Eye (tissue), 1 donor: ENCODE measurements at places on chromosomes 5 and 9.

DNA sequence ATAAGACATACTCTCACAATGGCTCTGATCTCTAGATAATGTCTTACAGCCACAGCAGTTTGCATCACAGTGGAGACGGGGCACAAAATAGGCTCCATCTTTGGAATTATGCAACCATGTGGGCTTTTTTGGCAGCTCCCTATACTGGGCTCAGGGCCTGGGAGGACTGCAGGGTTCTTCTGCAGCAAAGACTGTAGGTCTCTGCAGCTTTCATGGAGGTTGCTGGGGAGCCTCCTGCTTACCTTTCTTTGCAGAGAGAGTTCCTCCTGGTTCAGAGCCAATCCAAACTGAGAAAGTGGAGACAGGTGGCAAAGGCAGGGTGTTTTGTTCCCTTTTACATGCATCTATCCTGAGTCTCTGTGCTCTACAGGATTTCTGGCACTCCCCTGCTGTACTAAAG lies 558.0 kb downstream of the TLR4 start:
- no peak for DNase-seq

DNA sequence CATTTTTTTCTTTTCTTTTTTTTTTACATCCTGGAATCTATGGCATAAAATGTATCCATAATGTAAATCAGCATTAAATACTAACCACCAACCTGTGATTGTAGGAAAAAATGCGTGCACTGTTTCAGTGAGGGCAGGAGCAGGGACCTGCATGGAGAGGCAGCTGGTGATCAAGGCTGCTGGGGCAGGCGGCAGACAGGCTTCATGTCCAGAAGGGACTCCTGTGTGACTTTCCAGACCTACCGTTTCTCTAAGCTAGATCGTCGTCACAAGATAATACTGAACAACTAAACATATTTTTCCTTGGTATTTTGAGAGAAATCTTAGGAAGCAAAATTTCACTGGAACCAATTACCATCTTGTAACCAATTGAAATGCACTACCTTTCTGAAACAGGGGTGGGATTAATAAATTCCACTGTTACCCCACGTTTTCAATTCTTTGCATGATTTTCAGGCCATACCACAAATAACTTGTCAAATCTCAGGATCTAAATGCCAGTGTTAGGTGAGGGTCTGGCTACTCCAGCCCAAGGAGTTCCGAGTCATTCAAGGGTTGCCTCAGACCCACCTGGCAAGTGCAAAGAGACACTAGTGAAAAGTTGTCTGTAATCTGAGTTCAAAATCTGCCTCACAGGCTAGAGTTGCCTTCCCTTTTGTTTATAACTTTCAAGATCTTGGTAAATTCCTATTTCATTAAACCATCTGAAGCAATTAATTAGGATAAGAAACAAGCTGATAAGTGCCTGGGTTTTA lies 198.2 kb downstream of the SEMA5A start:
- no peak for DNase-seq

GRCh38 chr9:25461416-25461815 lies 216.8 kb downstream of the TUSC1 start:
- DNase-seq: no peak

DNA sequence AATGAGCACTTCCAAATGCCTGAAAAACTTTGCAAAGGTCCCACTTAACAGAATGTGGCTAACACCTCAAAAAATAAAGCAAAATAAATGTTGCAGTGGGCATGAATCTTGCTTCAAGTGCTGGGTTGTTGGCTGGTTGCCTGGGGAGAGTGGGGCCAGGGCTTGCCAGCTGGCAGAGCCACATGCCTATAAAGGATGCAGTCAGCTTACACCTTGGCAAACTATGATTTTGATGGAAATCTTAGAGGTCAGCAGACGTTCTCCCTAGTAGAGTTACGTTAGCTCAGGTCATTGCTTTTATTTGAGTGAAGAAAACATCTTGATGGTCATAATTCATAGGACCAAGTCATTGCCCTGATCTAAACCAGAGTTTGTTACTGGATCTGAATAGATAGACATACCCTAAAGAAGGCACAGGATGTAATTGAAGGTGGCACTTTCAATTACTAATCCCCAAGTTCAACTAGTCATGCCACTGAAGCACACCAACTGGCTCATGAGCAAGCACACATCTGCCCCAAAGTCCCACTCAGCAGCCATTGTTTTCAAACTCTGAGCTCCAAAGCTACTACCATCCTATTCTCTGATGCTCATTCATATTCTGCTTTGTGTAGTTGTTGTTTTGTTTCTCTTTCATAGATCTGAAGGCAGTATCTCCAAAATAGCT lies 51.2 kb upstream of the ZSWIM6 start:
- DNase-seq: peak; percentile 30

DNA sequence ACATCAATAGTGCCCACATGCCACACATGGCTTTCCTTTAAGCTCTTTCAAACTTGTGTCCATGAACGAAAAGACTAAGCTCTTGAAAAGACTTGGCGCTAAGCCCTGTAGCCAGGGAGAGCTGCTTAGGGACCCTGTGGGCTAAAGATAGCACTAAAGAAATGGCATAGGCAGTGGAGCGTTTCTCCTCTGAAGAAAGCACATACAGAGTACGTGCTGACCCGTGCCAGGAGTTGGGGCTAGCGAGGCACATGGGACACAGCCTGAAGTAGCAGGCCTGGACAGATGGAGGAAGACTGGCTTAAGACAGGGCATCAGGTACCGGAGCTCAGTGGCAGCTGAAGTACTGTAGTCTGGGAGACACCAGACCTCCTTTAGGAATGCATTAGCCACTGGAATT lies 39.7 kb downstream of the ADGRV1 start:
- peak; percentile 10 for DNase-seq

DNA sequence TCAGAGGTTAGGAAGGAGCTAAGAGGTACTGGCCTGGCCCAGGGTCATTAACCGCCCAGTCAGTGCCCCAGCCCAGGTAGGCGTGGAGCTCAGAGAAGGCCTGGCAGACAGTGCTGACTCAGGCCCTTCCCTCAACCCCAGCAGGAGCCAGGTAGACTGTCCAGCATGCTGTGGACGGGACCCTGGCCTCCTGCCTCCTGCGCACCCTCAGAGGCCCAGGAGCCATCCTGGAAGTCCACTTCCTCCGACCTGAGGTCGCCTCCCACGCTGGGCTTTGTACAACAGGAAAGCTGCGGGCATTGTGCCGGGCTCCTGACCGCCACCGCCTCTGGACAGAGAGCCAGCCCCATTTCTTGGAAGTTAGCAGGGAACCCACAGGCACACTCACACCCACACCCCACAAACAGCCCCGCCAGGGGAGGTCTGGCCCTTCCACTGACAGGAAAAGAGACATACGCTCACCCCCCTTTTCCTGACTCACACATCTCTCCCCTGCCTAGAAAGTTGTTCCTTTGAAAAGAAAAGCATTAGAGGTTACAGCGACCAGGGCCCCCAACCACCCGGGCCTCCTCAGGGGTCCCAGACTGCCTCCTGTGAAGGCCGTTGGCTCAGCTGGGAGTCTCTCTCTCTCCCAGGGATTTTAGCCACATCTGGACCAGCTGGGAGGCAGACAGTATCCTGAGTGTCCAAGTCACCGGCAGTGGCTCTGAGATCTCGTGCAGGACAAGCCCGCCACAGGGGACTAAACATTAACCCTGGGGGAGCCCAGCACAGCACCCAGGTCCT lies 7.7 kb downstream of the RALGDS start:
- no peak for DNase-seq

GRCh38 chr5:90055831-90056328 lies 353.7 kb downstream of the CETN3 start:
- peak; percentile 21 for DNase-seq

- no peak for DNase-seq
Observed at GRCh38 chr5:151154931-151155774, 2.4 kb downstream of the ANXA6 start.

DNA sequence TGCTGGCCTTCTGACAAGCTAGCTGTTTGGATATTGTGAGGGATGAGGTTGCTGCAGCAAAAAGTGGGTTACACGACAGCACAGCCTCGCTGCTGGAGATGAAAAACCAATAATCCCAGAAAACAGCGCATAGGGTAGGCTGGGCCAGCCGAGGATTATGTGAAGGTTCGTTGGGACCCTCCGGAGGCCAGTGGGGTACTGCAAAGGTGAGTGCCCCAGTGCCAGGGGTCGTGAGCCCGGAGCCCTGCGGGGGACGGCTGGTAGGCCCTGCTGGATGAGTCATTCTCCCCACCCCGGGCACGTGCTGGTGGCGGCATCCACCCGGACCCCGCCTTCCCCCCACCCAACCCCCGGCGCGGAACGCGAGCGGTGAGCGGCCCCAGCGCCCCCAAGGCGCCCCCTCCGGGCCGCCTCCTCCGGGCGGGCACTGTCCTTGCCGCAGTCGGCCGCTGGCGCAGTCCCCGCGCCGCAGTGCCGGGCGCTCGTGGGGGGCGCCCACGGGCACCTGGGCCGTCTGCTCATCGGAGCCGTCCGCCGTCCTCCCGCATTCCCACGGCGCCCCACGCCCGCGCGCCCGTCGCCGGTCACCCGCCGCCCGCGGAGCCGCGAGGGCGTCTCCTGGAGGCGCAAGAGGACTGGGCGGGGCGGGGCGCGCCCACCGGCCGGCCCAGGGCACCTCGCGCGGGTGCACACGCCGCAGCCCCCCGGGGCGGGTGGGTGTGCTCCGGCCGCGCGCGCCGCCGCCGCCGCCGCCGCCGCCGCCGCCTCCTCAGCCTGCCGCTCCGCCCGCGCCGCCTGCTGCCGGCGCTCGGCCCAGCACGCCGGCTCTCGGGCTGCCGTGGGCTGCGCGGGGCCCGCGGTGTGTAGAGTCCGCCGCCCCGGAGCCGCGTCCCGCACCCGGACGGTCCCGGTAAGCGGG lies at the start of gene PHF24:
Gene PHF24, plus strand, starts transcription at position 794 of the 919 bp plus-strand sequence. CDS start 13,014 bp downstream, outside the sequence.
- peak; percentile 51 for DNase-seq

DNA sequence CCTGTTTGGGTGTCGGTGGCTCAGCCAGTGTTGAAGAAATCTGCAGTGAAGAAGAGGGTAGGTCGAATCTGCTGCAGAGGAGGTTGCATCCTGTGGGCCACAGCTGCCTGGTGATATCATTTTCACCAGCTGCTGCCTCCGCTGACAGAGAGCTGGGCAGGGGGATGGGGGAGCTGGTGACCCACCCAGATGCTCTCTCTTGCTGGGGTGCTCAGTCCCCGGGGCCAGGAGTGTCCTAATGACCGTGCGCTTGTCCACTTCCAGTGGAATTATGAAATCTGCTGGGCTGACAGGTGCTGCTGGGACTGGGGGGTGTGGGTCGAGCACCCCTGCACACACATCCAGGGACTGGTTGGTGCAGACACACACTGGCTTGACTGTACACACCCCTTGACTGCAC lies 83.2 kb upstream of the IRX4 start:
- DNase-seq: peak; percentile 56

GRCh38 chr9:112325127-112325526 lies 8.3 kb downstream of the PTBP3 start:
- DNase-seq: no peak

GRCh38 chr9:30609713-30610112 lies 1774.7 kb upstream of the ACO1 start:
- no peak for DNase-seq

- no peak for DNase-seq
Observed at GRCh38 chr9:92720209-92720765, 44.3 kb downstream of the BICD2 start.

- peak; percentile 64 for DNase-seq
Observed at GRCh38 chr9:134544388-134545214, 97.0 kb upstream of the COL5A1 start.

GRCh38 chr5:159965031-159965837 lies 43.7 kb upstream of the TTC1 start:
- peak; percentile 78 for DNase-seq

DNA sequence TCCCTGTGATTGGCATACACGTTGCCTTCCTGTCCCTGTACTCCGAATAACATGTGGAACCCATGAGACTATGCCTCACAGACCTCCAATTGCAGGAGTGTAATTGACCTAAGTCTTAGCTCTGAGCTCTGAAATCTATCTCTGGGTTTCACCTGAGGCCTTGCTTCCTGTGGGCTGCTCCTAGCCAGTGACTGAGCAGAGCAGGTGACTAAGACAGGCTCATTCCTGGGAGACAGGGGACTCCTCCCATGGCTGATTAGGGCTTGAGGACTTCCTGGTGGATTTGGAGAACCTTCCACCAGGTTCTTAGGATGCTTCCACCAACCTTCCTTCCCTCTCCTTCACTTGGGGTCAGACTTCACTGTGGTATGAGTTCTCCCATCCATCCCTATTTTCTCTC lies 22.3 kb upstream of the MIER3 start:
- no peak for DNase-seq

DNA sequence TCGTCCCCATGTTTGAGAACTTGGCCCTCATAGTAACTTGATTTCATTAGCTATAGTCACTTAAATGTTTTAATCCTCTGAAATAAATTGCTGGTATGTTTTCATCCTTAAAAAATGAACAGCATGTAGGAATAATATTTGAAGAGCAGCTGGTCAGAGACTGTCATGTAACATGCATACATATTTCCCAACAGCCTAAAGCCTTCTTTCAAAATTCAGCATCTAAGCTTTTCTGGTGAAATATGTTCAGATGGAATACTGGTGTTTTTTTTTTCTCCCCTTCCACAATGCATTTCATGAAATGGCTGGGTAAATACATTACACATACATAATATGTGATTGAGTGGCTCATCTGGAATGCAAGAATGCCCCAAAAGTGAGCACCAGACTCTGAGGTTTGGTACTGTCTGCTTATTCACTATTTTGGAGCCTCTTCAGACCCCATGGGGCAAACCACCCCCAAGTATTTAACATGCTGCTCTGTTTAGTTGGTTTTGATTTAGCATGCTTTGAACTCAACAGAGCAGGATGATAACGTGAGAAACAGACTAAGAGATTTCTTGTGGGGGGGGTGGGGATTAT lies 94.0 kb downstream of the SMARCA2 start:
- DNase-seq: no peak

GRCh38 chr5:138629392-138629791 lies 54.2 kb upstream of the HSPA9 start:
- DNase-seq: no peak

DNA sequence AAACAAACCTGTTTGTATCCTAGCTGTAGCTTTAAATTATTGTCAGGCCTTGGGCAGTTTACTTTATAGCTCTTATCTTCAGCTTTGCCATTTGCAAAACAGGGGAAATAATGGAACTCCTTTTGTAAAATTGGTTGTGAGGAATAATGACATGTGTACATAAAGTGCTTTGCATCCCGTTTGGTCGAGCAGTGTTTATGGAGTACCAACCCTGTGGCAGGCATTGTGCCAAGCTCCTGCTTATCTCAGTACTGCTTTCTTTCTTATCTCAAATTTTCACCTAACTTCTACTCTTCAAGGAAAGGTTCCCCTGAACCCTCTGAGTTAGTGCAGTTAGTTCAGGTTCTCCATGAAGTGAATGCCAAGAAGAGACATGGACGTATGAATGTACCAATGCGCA lies 9.4 kb upstream of the TENT2 start:
- no peak for DNase-seq

- peak; percentile 83 for DNase-seq
Observed at GRCh38 chr5:107670087-107670931, 428 bp downstream of the EFNA5 start.
